Stimulated activated CD8-positive, alpha-beta memory T cell treated with anti-CD3 and anti-CD28 coated beads, Interleukin-4, amount 100 ng/mL, for 1 hour (primary cell): ENCODE measurements at places on chromosomes 11 and 22.

- no peak for DNase-seq
These were observed 154.3 kb downstream of the BUD13 start for GRCh38 chr11:116618461-116618860.

GRCh38 chr11:124776865-124777645, 15.0 kb upstream of the ESAM start:
- no peak for DNase-seq

- DNase-seq, result no peak
These were observed 2.8 kb upstream of the KDELR3 start for GRCh38 chr22:38464992-38465672.

- DNase-seq, result no peak
These were observed 16.0 kb downstream of the FZD4 start for GRCh38 chr11:86938900-86939880.

GRCh38 chr11:37353192-37353591, 755.2 kb upstream of the RAG2 start:
- DNase-seq, result no peak

DNA sequence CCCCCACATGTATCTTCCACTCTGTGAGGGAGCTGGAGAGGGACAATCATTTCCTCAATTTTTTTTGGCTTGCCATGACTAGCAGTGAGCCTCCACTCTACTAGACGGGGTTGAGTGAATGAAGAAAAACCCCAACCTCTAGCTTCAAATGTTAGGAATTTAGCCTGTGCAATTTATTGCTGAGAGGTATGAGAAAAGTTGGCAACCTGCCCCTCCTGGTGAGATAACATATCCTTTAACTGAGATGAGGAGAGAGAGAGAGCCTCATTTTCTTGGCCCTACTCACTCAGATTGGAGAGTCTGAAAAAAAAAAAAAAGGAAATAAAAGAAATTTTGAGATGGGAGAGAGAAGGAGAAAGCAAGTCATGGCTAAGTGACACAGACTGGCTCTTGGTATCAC, 218.2 kb upstream of the CARD18 start:
- DNase-seq, result no peak

- no peak for DNase-seq
These were observed 53.0 kb downstream of the KCNA4 start for GRCh38 chr11:29963796-29964195.

DNA sequence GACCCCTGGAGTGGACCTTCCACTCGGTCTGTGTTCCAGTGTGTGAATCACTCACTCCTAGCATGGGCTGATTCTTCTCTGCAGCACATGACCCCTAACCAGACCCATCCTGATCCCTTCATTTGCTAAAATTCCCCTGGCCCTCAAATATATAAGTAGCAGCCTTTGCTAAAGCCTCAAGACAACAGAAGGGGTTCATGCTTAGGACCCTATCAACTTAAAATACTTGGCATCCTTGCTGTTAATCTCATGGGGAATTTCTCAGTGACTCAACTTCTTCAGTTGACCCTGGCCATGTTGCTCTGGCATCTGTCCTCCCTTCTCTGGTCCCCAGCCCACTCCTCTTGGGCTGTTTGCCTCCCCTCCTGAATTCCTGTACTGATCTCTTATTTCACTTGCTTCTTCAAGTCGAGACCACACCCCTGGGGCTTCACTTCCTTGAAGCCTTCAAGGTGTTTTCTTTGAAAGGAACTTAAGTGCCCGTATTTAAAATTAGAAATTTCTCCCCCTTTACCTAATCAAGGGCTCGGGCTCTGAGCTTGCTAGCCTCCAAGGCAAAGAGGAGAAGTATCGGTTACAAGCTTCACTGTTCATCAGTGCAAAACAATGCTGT, 23.6 kb downstream of the NNMT start:
- no peak for DNase-seq

DNA sequence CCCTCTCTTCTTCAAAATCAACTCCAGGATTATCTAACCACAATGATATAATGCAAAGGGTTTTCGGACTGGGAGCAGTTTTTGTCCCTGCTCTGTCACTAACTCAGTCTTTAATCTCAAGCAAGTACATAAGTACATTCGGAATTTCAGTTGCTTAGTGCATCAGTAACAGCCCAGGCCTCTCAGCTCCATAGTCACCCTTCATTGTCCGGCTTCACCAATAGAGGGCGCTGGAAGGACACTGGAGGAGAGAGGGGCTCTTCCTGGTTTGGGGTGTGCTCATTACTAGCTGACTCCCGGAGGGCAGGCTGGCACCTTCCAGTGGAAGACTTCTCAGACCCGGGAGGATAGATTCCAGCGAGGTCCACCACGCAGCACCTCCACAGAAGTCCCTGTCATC, 90.4 kb upstream of the PDGFD start:
- DNase-seq, result no peak

DNA sequence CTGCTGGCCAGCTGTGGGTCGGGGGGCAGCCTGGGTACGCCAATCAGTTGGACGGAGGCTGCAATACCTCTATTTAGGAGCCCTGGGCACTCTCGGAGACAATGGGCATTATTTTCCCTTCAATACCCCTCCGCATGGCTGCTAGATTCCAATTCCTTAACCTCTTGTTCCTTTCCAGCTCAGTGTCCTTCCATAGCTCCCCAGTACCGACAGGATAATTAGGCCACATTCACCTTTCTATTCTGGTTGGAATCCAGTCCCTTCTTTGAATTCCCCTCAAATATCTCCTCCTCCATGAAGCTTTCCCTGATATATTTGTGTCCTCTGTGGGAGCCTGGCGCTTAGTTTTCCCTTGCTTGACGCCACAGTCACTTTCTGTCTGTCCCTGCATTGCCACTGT, 4.2 kb upstream of the BIK start:
- no peak for DNase-seq

GRCh38 chr11:64859542-64860414, 15.3 kb upstream of the CDC42BPG start:
- no peak for DNase-seq

- no peak for DNase-seq
These were observed 5.6 kb downstream of the MS4A10 start for GRCh38 chr11:60790726-60791125.

DNA sequence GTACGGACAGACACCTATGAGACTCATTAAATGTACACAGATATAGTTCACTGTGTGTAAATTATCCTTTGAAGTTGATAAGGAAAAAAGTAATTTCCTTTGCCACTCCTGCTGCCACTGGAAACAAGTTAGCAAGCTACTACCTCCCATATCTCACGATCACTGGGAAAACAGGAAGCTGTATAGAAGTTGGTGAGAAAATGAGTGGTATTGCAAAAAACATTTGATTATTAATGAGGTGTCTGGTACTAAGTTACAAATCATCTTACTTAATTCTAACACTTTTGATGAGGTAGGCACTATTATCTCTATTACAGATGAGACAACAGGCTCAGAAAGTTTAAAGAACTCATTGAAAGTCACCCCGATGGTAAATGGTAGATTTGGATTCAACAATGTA, 68.5 kb downstream of the GAB2 start:
- no peak for DNase-seq
